T-cell (primary cell): ENCODE measurements at places on chromosomes 1 and 21.

- no peak for DNase-seq
These were observed 14.2 kb upstream of the GNG12 start for GRCh38 chr1:67847466-67847865.

DNA sequence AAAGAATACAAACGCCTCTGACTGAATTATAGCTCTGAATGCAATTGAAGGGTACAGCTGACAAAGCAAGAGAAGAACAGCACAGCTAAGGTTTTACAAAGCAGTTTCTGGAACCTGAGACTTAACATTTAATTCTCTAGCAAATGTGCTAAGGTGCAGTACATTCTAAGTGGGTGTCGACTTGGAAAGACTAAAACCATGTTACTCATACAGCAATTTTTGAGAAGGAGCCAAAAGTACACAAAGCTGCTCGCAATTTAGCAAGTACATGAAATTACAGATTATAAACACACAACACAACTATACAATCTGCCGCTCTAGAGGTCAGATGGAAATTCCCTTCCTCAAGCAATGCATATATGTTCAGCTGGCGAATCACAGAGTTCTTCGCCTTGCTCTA is 121.9 kb downstream of the TIAM1 start:
- no peak for DNase-seq

- no peak for DNase-seq
These were observed 64.1 kb downstream of the LRRN2 start for GRCh38 chr1:204621396-204621795.

- DNase-seq: no peak
These were observed 136.5 kb upstream of the POU3F1 start for GRCh38 chr1:38183096-38183495.

GRCh38 chr1:157798211-157798610 is 21.3 kb upstream of the FCRL2 start:
- DNase-seq: no peak

- DNase-seq: no peak
These were observed 77.7 kb downstream of the ZBTB18 start for GRCh38 chr1:244128591-244129383.

GRCh38 chr21:36710729-36711048 is 11.8 kb downstream of the SIM2 start:
- DNase-seq: no peak

DNA sequence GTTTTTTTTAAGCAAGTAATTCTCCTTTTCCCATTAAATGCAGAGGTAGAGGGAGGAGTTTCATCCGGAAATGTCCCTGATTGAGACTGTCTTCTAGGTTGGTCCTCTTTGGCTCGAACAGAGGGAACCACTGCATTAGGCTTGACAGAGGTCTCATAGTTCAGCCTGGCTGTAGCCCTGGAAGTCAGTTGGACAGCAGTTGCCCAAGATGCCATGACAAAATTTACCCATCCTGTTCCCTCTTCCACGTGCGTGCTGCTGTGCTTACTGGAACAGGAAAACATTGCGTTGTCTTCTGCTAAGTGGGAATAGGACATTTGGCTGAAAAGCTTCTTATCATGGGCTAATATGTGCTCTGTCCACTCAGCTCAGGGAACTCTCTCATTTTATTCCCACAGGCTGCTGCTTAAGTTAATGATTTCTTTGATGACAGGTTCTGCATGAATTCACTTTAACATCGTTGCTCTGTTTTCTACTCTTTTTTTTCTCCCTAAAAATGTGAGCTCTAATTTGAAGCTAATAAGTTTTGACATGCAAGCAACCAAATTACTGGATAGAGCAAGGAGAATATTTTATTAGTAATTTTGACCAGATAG is 18.0 kb downstream of the KCNK1 start:
- no peak for DNase-seq

GRCh38 chr1:223514644-223515043 is 121.4 kb downstream of the CCDC185 start:
- no peak for DNase-seq

DNA sequence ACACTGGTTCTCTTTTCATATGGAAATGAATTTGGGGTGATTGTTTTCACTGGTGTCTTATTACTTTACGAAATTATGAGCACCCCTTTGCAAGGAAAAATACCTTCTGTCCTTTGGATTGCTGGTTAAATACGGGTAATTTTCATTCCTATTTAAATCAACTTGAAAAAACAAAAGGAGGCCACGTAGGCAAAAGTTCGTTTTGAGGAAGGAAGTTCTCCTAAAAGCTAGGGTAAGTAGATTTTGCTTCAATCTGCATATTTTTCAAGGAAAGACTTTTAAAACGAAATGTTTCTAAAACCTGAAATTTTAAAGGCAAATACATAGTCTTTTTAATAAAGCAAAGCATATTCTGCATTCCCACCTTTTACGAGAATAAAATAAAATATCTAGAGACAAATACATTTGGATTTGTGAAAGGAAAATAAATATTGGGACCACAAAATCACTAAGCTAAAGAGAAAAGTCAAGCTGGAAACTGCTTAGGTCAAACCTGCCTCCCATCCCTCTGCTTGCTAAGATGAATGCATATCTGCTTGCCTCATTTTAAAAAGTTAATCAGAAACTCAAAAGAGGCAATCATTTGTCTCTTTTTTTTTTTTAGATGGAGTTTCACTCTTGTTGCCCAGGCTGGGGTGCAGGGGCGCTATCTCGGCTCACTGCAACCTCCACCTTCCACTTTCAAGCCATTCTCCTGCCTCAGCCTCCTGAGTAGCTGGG is 70.9 kb upstream of the ETS2 start:
- no peak for DNase-seq

- DNase-seq: no peak
These were observed 47.5 kb downstream of the DMAP1 start for GRCh38 chr1:44260792-44261170.

DNA sequence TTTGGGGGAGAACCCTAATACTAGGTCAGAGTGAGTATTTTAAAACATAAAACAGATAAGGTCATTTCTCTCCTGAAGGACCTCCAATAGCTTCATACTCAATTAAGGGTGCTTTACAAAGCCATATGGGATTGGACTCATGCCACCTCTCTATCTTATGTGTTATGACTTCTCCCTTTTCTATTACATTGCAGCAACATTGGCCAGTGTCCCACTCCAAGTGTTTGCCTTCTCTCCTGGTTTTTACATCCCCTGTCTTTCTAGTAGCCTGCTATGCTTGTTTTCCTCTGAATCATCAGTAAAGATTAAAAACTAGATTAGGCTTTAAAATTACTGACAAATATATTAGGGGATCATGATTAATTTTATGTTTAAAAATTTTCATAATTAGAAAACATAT is 66.6 kb downstream of the SCMH1 start:
- DNase-seq: no peak

- DNase-seq: no peak
These were observed 7.3 kb downstream of the KCNH1 start for GRCh38 chr1:211126622-211127021.
